ENCODE measurements at places on chromosomes 5 and 9. TPM values are rescaled to one million over a fixed set of nuclear protein-coding genes. Genes with fewer than 3 reads are reported as not detected.

GRCh38 chr9:90827181-90827871, 25.7 kb downstream of the SYK start:
- no peak for DNase-seq

- no peak for DNase-seq
Observed at GRCh38 chr5:10576121-10576789, 12.4 kb downstream of the ANKRD33B start.

Gene ATP10B
- total RNA-seq = not detected

DNA sequence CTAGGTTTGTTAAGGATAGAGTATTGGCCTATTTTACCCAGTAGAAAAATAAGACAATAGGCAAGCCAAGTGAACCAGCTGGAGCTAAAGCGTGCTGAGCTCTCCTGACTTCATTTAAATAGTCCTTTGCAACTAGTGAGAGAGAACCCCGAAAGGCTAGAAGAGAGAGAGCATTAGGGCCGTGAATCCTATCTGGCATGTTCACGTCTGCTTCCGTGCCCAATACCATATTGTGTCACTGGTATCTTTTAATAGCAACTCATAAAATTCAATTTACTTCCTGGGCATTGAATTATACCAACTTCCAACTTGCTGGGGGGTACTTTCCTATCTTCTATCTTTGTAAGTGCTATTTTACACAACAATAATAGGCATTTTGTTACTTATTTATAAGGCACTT, 13.8 kb downstream of the DNAJC18 start:
- no peak for DNase-seq

GRCh38 chr9:137435980-137436760, 5.0 kb downstream of the ENTPD8 start:
- peak; percentile 57 for DNase-seq

Gene CBY3
- total RNA-seq = not detected

DNA sequence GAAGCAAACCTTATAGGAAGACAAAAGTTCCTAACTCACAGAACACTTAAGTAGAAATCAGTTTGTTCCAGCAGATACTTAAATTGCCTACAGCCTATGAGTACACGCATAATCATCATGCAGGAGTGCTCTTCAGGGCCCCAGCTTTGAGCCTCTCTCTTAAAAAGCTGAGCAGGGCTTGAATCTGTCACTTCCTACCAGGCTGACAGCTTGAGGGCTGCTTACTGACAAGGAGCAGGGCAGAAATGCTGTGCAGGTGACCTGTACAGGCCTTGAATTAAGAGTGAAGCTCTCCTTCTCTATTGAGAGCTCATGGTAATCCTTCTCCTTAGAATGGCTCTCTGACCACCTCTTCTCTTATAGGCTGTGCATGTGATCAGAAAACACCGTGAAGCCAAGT, 66.5 kb upstream of the MAST4 start:
- no peak for DNase-seq

DNA sequence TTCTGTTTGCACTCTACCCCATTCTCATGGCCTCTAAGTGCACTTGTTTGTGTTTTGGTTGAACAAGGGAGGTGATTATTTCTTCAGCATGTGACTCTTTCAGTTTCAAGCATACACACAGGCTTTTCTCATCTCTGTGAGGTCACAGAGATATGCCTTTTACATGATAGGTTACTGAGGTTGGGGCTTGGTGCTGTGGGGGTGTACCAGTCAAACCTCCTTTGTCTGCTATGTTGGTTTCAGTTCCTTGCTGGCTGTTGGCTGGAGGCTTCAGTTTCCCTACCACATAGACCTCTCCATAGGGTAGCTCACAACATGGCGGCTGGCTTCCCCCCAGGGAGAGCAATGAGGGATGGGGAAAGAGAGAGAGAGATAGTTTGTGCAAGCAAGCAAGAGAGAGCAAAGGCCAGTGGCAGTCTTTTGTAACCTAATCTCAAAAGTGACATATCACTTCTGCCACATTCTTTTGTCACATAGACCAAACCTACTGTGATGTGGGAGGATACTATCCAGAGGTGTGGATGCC, 96.7 kb upstream of the SEMA6A start:
- DNase-seq = no peak

Gene FGF10
- 0.59 TPM for total RNA-seq

Gene KIF4B
- 0.05 TPM for total RNA-seq

- no peak for DNase-seq
Observed at GRCh38 chr9:88399966-88400365, 11.7 kb downstream of the SPIN1 start.

Gene SLC27A6
- 52.2 TPM for total RNA-seq

- DNase-seq = no peak
Observed at GRCh38 chr5:13658761-13659160, 285.7 kb downstream of the DNAH5 start.

GRCh38 chr5:39980056-39980455, 555.3 kb upstream of the DAB2 start:
- DNase-seq = no peak

DNA sequence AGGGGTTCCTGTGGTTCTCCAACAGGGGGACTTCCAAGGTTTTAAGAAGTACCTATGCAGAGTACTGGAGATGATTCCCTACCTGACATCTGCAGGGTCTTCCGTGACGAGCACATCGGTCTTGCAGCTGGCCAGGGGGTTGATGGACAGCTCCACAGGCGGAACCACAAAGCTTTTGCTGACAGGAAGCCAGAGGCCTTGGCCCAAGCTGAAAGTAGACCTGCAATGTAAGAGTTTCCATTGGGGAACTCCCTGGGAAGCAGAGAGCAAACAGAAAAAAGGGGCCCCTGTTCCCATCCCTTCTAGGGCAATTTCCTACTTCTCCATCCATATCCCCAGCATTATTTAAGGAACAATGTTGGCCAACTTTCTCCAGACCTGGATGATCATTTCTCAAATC, 288.0 kb downstream of the TRIM32 start:
- DNase-seq = no peak

Gene FBP2
- total RNA-seq = not detected

GRCh38 chr5:179870952-179871351, 12.3 kb upstream of the MRNIP start:
- no peak for DNase-seq

Gene IL3
- not detected for total RNA-seq

Gene TEK
- 22.2 TPM for total RNA-seq

DNA sequence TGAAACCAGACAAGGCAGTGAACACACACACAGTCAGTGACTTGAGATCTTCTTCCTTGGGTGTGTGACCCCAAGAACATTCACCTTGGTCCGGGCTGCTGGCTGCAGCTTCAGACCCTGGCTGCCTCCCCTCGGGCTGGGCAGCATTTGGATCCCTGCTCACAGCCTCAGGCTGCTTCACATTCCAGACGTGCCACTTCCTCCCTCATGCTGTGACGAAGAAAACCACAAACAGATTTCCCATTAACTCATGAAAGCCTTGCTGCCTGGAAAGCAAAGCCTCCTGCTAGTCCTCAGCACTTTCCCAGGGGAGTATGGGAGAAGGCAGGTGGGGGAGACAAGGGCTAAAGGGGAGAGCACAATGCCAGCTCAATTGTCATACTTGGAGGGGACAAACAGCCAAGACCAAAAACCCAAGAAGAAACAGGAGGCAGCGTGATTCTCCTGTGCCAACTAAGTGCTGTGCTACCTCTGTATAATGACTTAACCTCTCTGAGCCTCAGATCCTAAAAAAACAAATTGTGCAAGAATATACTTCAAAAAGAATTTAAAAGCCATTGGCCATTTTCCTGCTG, 594.6 kb upstream of the BRINP1 start:
- no peak for DNase-seq

DNA sequence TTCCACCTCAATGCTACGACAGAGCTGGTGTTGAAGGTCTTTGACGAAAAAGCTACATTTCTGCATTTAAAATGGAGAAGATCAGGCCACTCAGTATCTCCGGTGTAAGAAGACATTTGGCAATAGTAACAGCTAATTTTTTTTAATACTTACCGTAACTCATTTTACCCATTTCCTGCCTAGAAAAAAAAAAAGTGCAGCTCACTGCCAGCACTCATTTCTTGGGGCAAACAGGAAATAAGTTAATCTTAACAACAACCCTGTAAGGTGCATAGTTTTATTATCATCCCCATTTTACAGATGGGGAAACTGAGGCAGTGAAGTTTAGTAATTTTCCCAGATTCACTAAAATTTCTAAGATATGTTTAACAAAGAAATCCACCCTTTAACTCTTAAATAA, 27.4 kb upstream of the KCNMB1 start:
- DNase-seq = no peak

DNA sequence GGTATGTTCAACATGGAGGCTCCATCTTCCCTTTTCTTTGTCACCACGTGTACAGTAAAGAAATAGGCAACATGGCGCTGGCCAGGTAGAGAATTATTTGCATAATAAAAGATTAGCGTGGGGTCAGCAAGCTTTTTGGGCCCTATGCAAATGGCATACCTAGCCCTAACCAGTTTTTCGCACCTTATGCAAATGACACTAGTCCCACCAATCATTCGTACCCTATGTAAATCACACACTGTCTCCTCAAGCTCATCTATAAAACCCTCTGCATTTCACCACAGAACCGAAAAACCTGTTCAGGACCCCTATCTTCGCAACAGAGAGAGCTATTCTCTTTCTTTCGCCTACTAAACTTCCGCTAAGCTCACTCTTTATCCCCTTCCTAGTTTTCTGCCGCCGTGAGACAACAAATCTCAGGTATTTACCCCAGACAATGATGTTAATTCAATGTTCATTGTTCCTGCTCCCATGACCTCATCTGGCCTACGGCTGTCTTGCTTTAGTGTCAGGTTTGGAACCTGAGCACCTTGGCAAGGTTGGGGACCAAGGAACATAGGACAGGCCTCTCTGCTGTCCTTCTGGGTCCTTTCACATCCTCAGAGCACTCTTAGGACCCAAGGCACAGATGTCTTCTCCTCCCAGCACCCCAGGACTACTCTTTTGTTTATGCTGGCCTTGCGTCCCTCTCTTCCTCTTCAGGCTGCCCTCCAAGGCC, 180.7 kb upstream of the RAI14 start:
- no peak for DNase-seq

Gene ABHD17B
- total RNA-seq = 11.3 TPM

DNA sequence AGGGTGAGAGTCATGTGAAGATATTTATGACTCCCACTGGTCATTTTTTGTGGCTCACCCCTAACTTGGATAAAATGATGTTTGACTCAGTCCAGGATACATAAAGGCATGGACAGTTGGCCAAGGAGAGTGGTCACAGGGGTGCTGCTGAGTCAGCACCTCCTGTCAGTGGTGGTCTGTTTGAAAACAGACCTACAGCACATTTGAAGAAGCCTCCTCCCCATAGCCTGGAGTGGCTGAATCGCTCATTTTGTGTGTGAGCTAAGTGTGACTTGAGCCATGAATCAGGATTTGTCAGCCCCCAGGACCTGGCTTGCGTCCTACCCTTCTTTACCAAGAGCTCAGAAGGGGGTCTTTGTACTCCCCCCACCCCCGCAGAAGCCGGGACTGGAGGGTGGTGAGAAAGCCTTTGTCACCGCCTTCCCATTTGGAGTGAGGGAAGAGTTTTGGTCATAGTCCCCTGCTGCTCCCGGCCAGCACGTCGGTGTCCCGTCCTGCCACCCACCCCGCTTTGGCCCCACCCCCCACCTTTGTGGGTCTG, 35.6 kb downstream of the TRIO start:
- no peak for DNase-seq

- DNase-seq = no peak
Observed at GRCh38 chr5:40291338-40291737, 388.4 kb upstream of the PTGER4 start.

DNA sequence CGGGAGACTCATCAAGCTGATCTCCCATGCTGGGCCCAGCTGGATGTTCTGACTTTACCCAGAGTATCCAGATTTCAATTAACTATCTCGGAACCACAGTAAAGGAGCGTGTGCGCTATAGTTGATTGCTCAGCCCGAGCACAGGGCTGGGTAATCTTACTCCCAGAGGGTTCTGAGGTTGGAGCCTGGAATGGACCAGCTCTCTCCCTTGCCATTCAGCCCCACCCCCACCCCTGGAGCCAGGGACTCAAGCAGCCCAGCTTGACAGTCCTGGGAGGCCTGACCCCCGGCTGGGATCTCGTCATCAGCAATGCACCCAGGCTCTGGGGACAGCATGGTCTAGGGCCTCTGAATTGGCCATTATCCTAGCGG, 23.7 kb upstream of the PTGES start:
- peak; percentile 41 for DNase-seq

Gene PITX1
- total RNA-seq = not detected

DNA sequence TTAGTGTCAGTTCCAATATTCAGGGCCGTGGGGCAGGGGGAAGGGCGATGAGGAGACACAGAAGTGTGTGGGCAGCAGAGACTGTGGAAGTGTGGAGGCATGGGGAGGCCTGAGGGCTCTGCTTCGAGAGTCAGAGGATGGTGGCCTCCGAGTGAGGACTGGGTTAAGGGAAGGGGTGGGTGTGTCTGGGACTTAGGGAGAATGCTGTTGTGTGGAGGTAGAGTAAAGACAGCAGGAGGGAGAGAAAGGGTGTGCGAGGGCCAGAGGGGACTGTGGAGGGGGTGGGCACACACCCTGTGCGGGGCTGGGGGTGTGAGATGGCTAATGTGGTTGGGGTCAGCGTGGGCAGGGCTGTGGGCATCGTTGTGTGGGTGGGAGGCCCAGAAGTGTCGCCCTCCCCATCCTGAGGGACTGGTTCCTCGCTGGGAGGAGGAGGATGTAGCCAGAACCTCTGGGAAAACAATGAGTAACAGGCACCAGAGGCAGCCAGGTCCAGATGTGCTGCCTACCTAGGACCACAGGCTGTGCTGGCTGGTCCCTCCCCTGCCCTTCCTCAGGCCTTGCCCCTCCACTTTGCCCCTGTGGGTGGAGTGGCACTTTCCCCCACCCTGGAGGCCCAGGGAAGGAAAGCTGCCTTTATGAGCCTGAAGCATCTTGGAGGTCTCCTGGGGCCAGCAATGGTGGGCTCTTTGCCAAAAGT, 4.2 kb downstream of the USP20 start:
- no peak for DNase-seq

- no peak for DNase-seq
Observed at GRCh38 chr5:167147879-167148278, 1143.6 kb upstream of the WWC1 start.

DNA sequence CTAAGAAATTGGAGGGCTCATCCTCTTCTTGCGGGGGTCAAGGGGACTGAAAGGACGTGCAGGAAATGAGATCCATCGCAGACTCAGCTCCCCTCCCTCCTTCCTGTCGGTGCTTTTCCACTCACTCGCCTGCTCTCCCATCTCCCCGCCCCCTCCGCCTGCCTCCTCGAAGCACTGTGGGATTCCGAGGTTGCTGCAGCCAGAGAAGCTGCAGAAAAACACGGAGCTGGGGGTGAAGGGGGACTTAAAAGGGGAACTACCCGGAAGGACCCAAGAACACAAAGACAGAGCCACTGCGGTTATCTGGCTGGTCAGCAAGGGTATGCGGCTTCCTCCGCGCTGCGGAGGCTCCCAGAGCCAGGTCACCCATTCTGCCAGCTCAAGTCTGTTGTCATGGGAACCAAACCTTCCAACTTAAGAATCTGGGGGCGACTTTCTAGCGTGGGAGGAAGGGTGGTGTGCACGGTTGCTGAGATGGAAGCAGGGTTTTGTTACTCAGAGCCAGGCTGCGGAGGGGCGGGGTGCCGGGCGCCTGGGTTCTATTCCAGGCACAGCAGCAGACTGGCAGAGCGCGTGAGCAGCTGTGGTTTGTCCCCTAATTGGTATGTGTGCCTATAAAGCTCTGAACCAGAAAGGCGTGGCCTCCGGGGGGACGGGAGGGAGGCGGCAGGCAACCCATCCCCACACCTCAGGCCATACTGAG, 24.9 kb downstream of the PCDHGC5 start:
- peak; percentile 84 for DNase-seq

- DNase-seq = no peak
Observed at GRCh38 chr5:505951-506525, 18.2 kb downstream of the SLC9A3 start.

All from left ventricle myocardium superior (tissue), 1 donor.